ENCODE measurements at places on chromosomes 1 and 21.

DNA sequence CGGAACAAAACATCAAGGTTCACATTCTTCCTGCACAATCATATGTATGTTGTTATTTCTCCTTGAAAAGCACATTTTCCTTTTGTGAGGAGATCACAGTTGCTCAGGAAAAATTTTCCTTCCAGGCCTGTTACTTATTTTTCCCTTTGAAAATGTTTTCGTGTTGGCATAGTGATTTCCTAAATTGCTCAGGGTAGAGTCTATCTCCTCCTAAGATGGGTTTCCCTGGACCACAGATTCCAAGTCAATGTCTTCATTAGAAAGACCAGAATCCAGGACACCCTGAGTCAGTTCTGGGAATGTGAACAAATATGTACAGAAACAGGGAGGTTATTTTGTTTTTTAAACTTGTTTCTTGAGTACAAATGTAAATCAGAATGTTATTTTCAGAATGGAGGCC, 94.3 kb upstream of the C1orf105 start:
- DNase-seq = no peak

DNA sequence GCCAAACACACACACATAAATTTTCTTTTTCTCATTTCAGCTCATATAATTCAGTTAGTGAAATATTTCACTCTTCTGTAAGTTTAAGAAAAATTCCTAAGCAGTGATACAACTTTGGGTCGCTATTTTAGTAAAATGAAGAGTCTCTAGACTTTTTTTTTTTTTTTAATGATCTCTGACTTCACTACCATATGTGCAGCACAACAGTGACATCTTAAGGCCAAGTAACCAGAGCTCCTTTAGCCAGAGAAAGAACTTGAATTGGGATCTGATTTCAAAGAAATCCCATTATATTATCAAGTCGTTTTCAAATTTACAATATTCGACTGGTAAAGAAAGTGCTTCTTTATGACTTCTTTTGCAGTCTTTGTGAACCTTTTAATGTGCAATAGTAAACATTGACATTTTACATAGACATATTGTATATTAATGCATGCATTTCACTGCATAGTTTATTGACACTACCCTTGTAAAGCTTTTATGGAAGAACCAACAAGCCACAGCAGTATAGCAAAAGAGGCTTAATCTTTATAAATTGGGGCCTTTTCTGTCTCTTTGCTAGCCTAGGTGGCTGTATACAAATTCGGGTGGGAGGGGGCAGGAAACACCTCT, 62.2 kb downstream of the LRRC40 start:
- no peak for DNase-seq

DNA sequence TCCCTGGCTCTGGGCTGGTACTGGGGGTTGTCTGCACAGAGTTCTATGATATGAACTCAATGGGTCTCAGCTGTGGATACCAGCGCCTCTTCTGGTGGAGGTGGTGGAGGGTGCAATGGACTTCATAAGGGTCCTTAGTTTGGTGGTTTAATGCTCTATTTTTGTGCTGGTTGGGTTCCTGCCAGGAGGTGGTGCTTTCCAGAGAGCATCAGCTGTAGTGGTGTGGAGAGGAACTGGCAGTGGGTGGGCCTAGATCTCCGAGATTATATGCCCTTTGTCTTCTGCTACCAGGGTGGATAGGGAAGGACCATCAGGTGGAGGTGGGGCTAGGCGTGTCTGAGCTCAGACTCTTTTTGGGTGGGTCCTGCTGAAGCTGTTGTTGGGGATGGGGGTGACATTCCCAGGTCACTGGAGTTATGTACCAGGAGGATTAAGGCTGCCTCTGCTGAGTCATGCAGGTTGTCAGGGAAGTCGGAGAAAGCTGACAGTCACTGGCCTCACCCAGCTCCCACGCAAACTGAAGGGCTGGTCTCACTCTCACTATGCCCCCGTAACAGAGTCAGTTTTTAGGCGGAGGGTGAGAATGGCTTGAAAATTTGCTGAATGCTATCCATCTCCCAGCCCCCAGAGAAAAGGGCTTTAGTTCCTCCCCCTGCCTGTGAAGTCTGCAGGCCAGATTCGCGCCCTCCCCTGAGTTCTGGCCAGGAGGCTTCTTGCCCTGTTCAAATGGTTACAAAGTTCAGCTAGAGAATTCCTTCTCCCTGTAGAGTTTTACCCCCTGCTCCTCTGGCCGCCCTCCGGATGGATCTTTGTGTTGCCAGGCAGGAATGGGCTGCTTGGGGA, 902.9 kb downstream of the LTN1 start:
- no peak for DNase-seq

- DNase-seq = no peak
Measured at GRCh38 chr1:37661401-37661800, 26.7 kb upstream of the RSPO1 start.

GRCh38 chr1:174448974-174449373, 1.2 kb downstream of the GPR52 start:
- no peak for DNase-seq

All from left lung (tissue), 14 donors.